ENCODE measurements at places on chromosomes 1 and 21. TPM values are rescaled to one million over a fixed set of nuclear protein-coding genes. Genes with fewer than 3 reads are reported as not detected.

ACTL8 gene
- not detected for total RNA-seq

FAM72A gene
- 0.68 TPM for total RNA-seq

RGS13 gene
- not detected for total RNA-seq

IL23R gene
- not detected for total RNA-seq

DNA sequence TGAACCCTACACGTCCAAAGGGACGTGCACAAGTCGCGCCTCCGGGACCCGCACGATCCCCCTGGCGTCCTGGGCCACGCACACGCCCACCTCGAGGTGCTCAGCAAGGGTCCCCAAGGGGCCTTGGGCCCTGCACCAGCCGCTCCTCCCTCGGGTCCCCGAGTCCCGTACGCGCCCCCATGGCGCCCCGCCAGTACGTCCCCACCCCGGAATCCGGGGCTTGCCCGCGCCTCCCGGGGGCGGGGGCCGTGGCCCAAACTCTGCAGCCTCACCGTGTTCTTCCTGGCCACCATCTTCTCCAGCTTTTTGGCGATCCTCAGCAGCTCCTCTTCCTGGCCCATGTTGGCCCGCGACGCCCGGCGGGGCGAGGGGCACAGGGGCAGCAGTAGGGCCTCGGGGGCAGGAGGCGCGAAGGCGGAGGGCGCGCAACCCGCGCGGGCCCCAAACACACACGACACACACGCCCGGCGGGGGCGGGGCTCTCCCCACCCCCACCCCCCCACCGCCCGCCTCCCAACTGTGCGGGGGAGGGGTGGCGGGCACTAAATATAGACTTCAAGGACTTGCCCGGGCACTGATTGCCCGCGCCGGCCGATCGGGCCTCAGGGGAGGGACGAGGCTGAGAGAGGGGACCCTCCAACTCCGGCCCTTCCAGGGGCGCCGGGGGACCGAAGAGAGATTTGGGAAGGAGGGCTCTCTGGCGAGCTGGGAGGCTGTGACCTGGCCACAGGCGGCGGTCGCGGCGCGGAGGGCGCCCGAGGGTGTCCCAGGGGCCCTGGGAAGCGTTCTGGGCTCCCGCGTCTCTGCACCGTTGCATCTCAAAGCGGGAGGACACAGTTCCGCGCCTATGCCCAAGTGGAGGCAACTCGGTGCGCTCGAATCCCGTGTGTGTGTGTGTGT, at the start of gene TCEA3:
Gene TCEA3 (minus strand): TSS at position 456 of the 900 bp plus-strand sequence. CDS start 115 bp downstream, at position 341.
- peak; percentile 66 for DNase-seq

DNA sequence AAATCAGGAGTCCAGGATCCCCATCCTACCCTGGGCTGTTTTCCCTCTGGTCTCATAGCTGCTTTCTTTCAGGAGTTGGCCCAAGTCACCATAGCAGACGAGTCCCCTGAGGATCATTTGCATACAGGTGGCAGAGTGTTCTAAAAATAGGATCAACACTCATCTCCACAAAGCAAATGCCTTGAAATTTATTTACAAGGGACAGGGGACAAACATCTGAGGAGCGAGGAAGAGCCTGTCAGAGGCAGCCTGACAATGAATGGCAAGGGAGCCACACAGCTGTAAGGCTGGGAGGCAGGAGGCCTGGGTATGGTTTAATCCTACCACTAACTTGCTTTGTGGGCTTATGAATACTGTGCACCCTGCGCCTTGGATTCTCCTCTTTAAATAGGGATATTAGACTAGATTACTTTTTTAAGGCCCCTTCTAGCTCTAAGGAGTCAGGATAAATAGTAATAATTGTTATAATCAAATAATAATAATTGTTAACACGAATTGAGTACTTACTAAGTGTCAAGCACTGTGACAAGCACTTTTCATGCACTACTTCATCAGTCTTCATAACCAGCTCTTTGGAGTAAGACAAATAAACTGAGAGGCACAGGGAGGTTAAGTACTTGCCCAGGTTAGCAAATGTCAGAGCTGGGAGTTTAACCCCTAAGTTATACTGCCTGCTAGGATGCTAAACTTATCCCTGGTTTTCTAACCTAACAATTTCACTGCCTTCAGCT, 34.5 kb downstream of the RAB3B start:
- no peak for DNase-seq

DNA sequence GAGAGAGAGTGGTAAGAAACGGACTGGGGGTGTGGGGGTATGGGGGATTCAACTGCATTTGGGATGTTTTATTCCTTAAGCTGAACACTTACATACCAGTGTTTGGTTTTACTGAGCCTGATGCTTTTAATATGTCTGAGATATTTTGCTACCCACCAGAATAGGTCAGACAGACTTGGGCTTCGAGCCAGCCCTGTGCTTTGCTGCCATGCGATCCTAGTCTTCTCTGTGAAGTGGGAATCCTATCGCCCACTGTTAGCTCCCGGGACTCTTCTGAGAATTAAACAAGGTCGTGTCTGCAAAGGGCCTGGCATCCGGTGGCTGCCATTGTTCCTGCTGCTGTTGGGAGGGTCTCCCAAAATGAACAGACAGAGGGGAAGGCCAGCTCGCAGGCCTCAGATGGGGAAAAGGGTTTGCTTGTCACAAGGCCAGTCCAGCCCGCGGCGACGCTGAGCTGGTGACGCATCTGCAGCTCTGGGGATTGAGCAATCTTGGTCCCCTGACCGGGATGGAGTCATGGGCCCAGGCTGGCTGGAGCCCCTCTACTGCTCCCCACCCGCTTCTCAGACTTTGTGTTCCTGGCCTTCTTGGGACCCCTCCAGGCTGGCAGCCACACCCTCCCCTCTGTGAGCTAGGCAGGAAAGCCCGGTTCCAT, 26.9 kb upstream of the ECE1 start:
- peak; percentile 86 for DNase-seq

GRCh38 chr21:33268393-33268736, 2.2 kb downstream of the IL10RB start:
- no peak for DNase-seq

DNA sequence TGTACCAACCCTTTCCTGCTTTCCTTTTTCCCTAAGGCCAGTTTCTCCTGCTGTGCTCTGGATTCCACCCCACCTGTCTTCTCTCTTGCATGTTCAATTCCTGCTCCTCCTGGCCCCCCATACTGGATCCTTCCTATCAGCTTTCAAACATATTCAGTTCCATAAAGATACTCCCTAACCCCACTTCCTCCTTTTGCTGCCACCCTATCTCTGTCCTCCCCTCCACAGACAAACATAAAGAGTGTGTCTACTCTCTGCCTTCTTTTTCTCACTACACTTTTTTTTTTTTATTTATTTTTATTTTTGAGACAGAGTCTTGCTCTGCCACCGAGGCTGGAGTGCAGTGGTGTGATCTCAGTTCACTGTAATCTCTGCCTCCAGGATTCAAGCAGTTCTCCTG, 16.9 kb upstream of the RPF1 start:
- DNase-seq: no peak

GRCh38 chr1:51937112-51937511, 53.4 kb downstream of the RAB3B start:
- DNase-seq: no peak

GRCh38 chr1:17929224-17929623, 174.1 kb downstream of the ACTL8 start:
- DNase-seq: no peak

GRCh38 chr1:48228156-48228555, 5.6 kb downstream of the SLC5A9 start:
- DNase-seq: no peak

GRCh38 chr1:156797212-156797871, 19.3 kb downstream of the SH2D2A start:
- DNase-seq: no peak

DNA sequence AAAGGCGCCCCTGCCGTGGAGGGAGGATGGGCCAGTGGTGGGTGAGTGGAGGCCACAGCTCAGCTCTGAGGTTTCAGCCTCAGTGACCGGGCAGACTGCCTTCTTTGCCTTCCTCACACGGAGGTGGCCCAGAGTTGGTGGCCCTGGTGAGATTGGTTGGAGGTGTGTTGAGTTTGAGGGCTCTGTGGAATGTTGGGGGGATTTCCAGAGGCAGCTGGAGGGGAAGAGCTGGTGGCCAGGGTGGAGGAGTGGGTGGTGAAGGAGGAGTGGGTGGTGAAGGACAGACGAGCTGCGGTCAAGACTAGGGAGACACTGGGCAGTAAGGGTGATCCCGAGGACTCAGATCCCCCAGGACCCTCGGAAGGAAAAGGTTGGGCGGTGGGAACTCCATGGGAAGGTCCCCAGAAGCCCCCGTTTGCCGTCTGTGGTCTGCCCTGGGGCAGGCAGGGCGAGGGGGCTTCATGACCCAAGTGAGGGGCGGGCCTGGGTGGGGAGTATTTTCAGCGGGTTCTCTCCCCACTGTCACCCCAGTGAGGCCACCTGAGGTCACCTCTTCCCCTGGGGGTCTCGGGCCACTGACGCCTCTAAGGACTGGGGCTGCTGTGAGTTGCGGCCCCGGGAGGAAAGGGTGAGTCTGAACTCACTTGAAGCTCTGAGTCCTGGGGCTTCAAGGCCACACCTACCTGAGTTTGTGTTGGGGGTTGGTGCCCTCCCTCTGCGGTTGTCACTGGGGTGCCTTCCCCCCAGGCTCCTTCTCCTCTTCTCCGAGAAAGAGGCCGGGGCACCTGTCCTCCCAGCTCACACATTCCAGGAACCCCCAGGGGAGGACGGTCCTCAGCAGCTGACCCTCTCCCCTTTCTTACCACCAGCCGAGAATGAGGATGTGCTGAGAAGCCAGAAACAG, 22.7 kb upstream of the PIK3CD start:
- no peak for DNase-seq

Data from ovary (tissue), 10 donors.